Cortex of kidney (tissue), 1 donor: ENCODE measurements at places on chromosomes 2 and 18.

GRCh38 chr2:99000708-99001107 lies 64.7 kb upstream of the CRACDL start:
- no peak for DNase-seq

- DNase-seq = no peak
These were observed 1.4 kb upstream of the BCL2 start for GRCh38 chr18:63320975-63321265.

GRCh38 chr2:12257476-12257875 lies 459.3 kb upstream of the TRIB2 start:
- DNase-seq = no peak

- no peak for DNase-seq
These were observed 40.3 kb upstream of the FAM171B start for GRCh38 chr2:186653511-186653910.

- DNase-seq = no peak
These were observed 1658.1 kb downstream of the LRP1B start for GRCh38 chr2:140472676-140473075.

DNA sequence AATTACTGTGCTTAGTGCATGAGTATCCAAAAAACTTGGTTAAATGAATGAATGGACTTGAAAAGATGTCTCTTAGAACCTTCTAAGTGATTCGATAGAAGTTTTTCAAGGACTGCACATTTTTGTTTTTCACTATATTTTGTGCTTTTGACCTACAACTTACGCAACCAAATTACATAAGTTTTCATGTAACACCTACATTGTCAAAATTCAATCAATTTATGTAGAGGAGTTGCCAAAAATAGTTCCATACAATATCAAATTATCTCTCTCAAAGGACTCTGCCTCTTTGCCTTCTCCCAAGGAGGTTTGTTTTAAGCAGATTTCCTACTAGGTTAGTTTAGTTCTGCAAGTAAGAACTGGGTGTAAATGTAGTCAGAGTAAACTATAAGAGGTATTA lies 10.3 kb downstream of the MARCHF7 start:
- DNase-seq = no peak

GRCh38 chr2:222751821-222752719 lies 80.6 kb downstream of the MOGAT1 start:
- DNase-seq = no peak

DNA sequence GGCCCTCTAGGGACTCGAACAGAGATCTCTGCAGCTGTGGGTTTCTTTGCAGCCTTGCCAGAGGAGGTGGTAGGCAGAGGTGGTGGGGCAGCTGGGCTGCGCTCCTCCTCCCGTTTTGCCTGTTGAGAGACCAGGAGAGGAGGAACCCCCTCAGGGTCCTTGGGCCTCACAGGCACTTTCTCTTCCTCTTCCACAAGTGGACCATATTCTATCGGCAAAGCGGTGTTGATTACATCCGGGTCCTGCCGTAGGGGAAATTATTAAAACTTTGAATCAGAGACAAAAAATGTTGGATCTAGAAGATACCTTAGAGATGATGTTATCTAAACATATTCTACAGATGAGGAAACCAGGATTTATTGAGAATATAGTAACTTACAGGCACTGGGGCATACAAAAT lies 78.5 kb downstream of the CLIP4 start:
- no peak for DNase-seq

GRCh38 chr18:3230401-3231334 lies 10.9 kb upstream of the MYOM1 start:
- no peak for DNase-seq

- no peak for DNase-seq
These were observed 9.0 kb upstream of the DSEL start for GRCh38 chr18:67525328-67526099.

- DNase-seq = no peak
These were observed 20.4 kb upstream of the FSHR start for GRCh38 chr2:49174750-49175149.

DNA sequence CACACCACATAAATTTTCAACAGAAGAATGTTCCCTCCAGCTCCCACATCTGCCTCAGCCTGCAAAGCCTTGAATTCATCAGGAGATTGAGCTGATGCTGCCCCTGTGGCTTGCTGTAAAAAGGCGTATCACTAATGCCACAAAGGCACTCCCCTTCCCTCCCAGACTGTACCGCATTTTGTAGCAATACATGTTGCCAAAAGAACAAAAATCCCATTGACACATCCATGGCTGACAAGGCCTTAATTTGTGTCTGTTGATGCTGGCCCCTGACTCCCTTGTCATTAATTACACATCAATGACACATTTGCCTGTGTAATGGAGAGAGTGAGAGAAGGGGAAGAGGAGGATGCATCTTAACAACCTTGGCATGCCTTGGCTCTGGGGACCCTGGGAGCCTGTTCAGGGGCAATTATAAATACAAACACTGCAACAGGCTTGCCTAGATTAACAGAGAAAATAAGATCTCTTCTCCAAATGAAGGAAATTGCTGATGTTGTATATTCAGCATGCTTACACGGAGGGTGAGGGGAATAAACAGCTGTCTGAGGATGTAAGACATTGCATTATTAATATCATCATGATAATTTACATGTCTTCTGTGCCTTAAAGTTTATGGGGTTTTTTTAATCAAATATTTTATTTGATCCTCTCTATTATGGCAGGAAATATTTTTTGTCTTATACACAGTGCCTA lies 264.0 kb downstream of the SUCLG1 start:
- no peak for DNase-seq

DNA sequence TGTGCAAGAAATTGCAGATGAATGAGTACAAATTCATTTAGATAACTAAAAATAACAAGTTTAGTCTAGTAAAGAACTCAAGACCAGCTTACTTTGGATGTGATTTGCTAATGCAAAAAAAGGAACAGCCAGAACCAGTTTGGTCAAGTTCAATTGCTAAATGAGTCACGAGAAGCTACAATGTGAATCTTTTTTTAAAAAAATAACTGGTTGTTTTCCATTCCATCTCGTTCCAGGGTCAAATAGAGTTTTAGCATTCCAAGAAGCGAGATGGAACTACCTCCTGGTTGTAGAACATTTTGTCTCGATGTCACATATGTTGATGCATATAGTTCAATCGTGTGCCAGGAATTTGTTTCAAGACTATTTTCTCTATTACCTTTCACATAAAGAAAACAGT lies 65.0 kb upstream of the IKZF2 start:
- no peak for DNase-seq

GRCh38 chr2:28231110-28231631 lies 161.5 kb upstream of the FOSL2 start:
- no peak for DNase-seq

DNA sequence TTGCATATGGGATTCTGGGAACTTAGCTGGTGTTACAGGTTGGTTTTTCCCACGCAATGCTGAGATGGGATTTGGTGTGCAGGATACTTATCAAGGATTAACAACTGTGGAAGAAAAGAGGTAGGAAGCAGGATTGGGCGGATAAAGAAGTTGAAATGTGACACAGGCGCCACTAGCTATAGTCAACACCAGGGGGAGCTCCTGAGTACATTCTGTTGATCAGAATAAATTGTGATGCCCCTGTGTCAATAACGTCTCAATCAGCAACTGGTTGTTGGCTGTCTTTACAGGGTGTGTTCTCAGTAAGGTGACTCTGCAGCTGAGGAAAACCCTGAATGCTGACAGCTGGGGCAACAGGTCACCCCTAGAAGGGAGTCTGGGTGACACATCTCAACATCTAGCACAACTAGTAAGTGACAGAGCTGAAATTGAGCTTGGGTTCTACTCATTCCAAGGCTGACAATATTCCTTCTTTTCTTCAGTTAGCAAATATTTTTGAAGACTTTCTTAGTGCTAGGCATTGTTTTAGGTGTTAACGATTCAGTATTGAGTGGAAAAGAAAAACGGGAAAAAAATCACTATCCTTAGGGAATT lies 143.0 kb downstream of the ARL6IP6 start:
- DNase-seq = no peak

DNA sequence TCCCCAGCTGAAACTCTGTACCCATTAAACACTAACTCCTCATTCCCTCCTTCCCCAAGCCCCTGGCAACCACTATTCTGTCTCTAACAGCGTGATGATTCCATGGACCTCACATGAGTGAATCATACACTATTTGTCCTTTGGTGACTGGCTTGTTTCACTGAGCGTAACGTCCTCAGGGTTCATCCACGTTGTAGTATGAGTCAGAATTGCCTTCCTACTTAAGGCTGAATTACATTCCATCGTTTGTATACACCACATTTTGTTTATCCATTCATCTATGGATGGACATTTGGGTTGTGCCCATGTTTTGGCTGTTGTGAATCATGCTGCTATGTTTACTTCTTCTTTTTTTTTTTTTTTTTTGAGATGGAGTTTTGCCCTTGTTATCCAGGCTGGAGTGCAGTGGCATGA lies 19.6 kb upstream of the CABLES1 start:
- DNase-seq = no peak

DNA sequence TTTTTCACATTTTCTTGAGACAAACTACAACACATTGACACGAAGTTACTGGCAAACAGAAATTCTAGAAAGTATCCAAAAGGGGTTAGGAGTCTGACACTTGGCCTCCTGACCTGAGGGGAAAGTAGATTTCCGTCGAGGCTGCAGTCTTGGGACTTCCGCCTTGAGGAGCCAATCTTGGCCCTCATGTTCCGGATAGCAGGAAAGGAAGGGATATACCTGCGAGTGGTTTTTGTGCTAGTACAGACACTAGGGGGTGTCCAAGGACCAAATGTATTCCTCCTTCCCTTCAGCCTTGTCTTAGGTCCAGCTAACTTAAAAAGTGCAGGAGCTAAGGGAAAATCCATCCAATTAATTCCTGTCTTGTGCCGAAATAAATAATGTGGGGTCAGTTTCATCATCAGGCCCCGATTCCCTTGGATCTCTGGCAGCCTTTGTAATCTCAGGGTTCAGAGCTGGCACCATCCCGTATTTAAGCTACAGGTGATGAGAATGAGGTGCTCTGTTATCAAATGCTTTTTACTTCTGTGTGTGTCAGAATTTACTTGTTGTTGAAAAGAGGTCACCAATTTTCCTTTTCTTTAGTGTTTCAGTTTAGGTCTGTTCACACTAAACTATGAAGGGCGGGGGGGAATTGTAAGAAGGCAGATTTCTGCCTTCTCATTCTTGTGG lies 330.2 kb upstream of the FANCL start:
- DNase-seq = no peak

DNA sequence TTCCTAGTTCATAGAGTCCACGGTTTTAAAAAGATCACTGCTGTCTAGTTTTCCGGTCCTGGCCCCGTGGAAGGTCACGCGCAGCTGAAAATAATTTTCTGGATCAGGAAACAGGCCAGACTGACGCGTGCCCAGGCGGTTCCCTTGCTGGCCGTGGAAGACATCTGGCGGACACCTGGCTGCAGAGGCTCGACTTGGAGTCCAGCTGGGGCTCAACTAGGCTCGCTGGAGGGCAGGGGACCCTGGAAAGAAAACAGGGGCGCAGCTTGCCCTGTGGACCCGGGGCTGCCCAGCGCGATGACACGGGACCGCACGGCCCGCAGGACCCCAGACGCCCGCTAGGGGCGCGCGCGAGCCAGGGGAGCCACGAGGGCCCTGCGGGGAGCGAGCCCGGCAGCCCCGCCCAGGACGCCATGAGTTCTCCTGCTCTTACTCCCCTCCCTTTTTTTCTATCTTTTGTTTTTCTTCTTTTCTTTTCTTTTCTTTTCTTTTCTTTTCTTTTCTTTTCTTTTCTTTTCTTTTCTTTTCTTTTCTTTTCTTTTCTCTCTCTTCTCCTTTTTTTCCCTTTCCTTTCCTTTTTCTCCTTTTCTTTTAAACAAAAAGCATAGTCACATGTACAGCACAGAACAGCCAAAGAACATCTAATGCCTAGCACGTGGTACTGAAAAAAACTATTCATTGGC lies 43.2 kb upstream of the UBE2F start:
- DNase-seq = no peak

GRCh38 chr2:156147594-156148330 lies 184.8 kb downstream of the NR4A2 start:
- DNase-seq = no peak

GRCh38 chr2:25851740-25852503 lies 26.4 kb downstream of the ASXL2 start:
- no peak for DNase-seq

DNA sequence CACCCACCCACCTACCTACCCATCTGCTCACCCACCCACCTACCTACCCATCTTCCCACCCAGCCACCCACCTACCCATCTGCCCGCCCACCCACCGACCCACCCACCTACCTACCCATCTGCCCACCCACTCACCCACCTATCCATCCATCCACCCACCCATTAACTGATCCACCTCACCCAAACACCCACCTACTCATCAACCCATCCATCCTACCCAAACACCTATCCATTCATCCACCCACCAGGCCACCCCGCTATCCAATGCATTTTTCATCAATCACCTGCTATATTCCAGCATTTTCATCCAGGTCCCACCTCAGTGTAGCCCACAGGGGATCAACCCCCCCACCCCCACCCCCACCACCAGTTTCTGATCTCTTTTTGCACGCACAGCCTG lies 121.8 kb downstream of the GLI2 start:
- DNase-seq = no peak

DNA sequence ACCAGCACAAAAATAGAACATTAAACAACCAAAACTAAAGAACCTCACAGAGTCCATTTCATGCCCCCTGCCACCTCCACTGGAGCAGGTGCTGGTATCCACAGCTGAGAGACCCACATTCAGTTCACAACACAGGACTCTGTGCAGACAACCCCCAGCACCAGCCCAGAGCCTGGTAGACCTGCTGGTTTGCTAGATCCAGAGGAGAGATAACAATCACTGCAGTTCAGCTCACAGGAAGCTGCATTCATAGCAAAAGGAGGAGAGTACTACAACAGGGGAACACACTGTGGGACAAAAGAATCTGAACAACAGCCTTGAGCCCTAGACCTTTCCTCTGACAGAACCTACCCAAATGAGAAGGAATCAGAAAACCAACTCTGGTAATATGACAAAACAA lies 326.7 kb downstream of the METTL4 start:
- no peak for DNase-seq

DNA sequence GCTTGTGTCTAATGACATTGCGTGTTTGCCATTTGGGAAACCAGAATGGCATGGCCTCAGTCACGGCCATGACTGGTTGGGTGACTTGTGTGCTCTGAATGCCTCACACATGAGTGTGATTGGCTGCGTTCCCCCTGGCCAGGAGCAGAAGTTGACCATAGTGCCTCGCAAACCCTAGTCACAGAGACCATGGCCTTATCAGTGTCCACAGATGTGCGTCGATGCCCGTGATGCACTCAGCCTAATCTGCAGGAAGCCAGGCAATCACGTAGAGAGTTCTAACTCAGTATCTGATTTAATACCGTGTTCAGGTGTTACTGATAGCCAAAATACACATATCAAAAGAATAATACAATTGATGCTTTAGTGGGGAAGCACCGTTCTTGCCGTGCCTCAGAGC lies 64.0 kb downstream of the BOLA3 start:
- no peak for DNase-seq

- no peak for DNase-seq
These were observed 5.9 kb downstream of the MFSD2B start for GRCh38 chr2:24015562-24016375.

DNA sequence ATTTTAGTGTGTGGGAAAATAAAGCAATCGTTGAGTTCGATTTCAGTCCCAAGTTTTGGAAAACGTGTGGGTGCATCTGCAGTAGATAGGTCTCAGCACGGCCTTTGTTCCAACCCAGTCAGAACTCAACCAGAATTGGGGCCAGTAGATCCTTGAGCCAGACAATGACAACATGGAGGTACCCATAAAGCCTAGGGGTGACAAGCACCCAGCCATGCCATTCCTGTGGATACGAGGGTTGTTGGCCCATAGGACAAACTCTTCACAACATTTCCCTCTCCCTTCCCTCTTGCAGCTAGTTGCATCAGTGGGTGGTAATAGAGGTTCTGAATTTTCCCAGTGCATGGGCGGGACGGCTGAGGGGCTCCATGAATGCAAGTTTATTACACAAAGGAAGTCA lies 60.1 kb downstream of the ST3GAL5 start:
- no peak for DNase-seq
